ENCODE measurements at places on chromosomes 1 and 21.

- no peak for DNase-seq
Observed at GRCh38 chr1:172944931-172945330, 105.8 kb downstream of the TNFSF18 start.

GRCh38 chr1:58900396-58900795 lies 116.5 kb upstream of the JUN start:
- DNase-seq = no peak

DNA sequence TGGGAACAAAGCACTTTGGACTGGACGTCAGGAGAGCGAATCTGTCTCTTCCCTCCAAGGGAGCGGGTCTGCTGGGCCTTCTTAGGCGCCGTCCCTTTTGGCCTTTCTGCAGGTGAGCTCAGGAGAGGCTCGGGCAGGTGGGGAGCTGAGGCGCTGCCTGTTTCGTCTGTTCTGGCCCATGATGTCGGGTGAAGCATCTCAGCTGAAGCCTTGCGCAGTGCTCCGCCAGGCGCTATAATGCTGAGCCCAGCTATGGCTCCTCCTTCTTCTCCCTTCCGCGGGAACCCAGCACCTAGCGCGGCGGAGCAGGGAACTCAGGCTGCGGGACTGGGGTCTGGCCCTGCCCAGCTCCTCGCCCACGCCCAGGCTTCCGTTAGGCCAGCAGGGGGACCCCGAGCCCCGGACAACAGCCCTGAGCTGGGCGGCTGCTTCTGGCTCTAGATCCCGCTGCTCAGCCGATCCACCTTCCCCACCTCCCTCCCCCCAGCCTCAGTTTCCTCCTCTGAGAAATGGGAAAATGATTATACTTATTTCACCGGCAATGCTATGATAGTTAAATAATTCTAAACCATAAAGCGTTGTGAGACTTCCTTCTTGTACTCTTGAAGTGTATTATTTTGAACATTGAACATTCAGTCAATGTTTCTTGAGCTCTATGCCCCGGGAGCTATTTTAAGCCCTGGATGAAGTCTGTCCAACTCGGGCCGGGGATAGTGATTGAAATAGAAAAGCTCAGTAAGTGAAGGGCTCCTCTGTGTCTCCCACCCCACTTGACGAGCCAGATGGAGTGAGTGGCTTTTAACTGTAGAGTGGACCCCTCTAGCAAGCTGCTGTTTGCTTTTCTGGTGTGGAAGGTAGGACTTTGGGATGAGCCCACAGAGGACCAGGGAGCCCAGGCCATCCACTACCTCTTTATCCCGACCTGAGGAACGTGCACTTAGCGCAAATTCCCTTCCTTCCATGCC lies 9.6 kb upstream of the ADORA1 start:
- DNase-seq = peak; percentile 57

DNA sequence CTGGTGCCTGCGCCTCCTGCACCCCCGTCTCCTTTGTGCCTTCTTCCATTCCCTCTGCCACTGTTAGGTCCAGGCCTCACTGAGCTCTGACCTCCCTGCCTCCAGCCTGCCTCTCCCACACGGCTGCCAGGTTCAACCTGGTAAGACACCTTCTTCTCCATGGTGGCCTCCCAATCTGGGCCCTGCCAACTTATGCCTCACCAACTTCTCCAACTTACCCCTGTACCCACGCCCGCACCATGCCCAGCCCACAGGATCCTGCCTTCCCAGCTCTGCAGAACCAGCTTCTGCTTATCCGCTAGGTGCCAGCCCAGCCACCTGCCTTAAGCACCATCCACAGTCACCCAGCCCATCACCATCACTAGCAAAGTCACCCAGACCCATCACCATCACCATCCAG lies 37.2 kb downstream of the PDE9A start:
- DNase-seq = no peak

DNA sequence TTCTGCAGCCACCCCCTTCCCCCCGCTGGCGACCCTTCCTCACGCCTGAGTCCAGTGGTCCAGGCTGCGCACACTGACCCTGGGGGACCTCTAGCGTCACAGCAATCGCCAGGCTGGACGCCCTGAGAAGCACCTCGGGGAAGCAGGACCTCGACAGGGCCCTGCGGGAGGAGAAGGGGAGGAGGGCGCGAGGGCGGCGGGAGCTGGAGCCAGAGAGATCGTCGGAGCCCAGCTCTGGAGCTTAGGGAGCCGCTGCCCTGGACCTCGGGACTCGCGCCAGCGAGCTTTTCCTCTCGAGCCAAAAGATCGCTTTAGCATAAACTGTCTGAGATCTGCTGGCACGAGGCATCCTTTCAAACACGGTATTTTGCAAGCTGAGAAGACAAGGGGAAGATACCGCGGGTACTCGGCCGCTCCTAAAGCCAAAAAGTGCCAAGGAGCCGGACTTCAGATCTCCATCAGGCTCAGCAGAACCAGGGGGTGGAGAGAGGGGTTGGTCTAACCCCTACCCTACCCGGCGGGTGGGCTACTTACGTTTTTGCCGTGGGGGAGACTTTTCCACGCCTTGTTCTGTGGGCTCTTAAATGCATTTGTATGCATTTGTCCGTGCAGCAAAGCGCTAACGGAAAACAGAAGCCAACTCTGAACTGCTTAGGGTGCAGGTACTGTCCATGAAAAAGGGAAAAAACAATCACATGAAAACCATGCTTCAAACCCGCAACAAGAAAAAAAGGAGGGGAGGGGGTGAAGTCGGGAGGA lies 586 bp downstream of the COL24A1 start:
- DNase-seq = no peak

DNA sequence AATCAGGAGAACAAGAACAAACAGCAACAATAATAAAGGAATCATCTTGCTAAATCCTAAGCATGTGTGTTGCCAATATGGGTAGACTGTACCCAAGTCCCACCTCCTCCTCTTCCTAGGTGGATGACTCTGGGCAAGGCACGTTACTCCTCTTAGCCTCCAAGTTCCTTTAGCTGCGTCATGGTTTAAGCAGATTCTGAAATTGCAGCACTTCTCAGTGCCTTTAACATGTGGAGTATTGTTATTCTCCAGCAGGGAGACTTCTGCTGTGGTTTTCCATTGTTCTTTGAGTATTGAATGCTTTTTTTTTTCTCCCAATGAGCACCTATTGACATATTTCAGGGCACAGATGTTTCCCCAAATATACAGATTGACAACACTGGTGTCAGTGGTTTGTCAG lies 15.5 kb downstream of the ARHGEF10L start:
- DNase-seq = no peak

- DNase-seq = no peak
Observed at GRCh38 chr1:28804071-28804470, 7.9 kb upstream of the OPRD1 start.

GRCh38 chr1:160522136-160522535 lies 919 bp downstream of the SLAMF6 start:
- DNase-seq = no peak

- DNase-seq = peak; percentile 24
Observed at GRCh38 chr1:86965012-86965826, 50.8 kb downstream of the HS2ST1 start.

GRCh38 chr1:162250004-162250730 lies 126.5 kb downstream of the SPATA46 start:
- DNase-seq = no peak

DNA sequence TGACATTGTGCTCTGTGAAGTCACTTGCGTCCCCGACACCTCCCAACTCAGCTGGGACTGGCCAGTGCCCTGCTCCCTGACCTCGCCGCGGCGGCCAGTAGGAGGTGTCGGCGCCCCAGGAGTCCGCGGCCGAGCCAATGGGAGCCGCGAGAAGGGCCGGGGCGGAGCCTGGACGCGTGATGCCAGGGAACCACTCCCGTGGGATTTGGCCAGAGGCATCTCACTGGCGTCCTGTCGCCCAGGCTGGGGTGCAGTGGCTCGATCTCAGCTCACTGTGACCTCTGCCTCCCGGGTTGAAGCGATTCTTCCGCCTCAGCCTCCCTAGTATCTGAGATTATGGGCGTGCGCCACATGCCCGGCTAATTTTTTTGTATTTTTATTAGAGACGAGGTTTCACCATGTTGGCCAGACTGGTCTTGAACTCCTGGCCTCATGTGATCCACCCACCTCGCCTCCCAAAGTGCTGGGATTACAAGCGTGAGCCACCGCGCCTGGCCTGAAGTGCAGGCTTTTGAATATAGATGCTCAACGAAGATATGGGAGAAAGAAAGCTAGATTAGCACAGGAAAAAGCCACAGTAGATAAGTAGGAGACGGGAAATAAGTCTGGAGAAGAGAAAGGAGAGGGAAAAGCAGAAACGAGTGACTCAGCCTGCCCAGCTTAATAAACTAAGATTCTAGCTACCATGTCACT lies 38.0 kb downstream of the ZBTB8OS start:
- DNase-seq = peak; percentile 83

DNA sequence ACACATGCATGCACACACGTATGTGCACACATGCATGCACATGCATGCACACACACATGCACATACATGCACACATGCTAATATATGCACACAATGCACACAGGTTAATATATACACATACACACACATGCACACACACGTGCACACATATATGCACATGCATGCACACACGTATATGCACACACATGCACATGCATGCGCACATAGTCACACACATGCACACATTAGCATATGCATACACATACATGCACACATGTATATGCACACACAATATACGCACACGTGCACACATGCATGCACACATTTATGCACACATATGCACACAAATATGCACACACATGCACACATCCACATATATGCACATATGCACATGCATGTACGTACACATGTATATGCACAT lies 506.8 kb downstream of the MATN1 start:
- DNase-seq = no peak

DNA sequence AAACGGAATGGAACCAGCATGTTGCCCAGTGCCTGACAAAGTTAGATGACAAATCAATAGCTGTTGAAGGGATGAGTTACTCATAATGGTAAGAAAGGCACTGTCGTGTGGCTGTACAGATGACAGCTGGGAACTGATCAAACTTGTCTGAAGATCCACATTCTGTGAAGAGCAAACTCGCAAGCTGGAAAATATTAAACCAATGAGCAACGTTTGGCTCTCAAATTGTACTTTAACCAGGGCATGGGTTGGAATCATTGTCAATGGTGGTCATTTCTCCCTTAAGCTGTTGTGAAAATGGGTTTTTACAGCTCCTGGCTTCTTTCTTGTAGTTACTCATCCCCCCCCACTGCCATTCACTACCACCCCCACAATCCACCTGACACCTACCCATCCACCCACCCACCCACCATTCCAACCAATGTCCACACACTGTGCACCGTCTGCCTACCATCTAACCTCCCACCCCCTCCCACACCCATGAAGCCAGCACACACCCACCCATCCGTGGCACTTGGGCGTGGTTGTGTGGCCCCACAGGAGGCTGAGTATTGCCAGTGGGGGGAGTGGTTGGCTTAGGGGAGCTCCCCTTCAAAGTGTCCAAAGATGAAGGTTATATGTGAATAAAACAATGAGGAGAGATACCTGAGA lies 46.7 kb downstream of the CLDN14 start:
- DNase-seq = no peak

DNA sequence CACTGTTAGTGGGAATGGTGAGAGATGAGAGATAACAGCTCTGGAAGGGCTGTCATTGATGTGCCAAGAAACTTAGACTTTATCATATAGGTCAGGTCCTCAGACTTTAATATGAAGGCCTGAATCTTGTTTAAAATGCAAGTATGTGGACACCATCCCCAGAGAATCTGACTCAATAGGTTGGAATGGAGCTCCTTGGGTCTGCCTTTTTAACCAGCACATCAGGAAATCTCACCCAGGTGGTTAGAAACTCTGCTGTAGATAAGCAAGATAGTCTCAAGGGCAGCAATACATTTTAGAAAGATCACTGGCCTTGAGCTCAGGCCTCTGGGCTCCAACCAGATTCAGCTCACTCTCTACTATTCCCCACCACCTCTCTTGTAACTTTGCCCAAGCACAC lies 180.4 kb downstream of the SLC44A5 start:
- no peak for DNase-seq

- peak; percentile 28 for DNase-seq
Observed at GRCh38 chr1:10867138-10867721, 70.8 kb upstream of the CASZ1 start.

GRCh38 chr1:161069731-161070270 lies at the start of gene ARHGAP30:
Gene ARHGAP30, minus strand, starts transcription at chr1:161069891. Its CDS starts 267 bp downstream, at chr1:161069624.
- no peak for DNase-seq

DNA sequence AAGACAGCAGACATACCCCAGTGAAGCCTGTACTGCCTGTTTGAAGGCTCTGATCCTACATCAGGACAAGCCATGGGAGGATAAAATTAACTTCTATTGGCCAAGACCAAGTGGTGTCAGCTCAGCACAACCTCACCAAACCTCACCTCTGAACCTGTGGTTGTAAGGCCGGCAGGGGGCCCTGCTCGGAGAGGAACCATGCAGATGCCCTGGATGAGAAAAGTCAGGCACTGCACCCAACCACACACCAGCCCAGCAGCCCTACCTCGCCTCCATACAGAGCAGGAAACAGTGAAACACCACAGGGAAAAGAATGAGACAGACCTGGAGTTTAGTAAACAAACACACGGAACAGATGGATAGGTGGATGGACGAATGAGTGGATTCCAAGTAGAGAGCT lies 70.0 kb upstream of the PAX7 start:
- DNase-seq = peak; percentile 17

- no peak for DNase-seq
Observed at GRCh38 chr21:41108668-41109585, 59.0 kb upstream of the BACE2 start.

GRCh38 chr1:104196136-104196535 lies 446.4 kb downstream of the AMY1C start:
- no peak for DNase-seq

- DNase-seq = no peak
Observed at GRCh38 chr1:183777328-183777727, 27.6 kb upstream of the RGL1 start.

DNA sequence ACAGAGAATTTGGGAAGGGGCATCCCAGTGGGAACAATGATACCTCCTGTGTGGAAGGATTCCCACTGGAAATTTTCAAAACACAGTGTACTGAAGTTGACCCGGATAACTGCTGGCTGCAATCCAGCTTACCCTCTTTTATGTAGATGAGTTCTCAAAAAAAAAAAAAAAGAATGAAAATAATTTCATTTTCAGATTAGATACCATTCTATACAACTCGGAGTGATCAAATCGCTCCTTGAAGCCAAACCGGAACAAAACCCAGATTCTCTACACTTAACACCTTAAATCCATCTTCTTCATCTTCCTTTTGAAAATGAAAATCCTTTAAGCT lies 69.1 kb downstream of the KAZN start:
- DNase-seq = no peak

DNA sequence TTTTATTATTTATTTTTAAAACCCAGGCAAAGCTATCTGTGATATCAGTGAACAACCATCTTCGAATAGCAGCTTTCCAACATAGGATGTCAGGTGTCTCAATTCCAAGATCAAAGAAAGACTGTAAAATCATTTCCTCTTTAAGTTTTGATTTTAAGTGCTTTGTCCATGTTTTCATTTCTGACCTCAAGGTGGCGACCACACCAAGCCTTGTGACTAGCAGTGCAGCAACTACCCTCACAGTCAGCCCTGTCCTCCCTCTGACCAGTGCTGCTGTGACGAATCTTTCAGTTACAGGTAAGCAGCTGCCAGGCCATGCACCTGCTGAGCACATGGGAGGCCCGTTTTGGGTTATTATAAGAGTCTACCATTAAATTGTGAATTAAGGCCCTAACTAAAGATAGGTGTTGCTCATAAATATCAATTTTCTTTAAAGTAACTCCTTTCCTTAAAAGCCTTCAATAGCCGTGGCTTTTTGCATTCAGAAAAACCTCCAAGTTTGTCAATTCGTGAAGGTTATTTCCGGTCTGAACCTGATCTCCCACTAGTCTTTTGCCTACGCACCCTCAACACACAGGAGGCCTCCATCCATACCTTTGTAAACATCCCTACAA lies 117.0 kb downstream of the CD247 start:
- DNase-seq = peak; percentile 64
